CD8-positive, alpha-beta T cell (primary cell): ENCODE measurements at places on chromosomes 6 and 20. TPM values are rescaled to one million over a fixed set of nuclear protein-coding genes. Genes with fewer than 3 reads are reported as not detected.

TNNC2 gene
- total RNA-seq, result 0.67 TPM

DNA sequence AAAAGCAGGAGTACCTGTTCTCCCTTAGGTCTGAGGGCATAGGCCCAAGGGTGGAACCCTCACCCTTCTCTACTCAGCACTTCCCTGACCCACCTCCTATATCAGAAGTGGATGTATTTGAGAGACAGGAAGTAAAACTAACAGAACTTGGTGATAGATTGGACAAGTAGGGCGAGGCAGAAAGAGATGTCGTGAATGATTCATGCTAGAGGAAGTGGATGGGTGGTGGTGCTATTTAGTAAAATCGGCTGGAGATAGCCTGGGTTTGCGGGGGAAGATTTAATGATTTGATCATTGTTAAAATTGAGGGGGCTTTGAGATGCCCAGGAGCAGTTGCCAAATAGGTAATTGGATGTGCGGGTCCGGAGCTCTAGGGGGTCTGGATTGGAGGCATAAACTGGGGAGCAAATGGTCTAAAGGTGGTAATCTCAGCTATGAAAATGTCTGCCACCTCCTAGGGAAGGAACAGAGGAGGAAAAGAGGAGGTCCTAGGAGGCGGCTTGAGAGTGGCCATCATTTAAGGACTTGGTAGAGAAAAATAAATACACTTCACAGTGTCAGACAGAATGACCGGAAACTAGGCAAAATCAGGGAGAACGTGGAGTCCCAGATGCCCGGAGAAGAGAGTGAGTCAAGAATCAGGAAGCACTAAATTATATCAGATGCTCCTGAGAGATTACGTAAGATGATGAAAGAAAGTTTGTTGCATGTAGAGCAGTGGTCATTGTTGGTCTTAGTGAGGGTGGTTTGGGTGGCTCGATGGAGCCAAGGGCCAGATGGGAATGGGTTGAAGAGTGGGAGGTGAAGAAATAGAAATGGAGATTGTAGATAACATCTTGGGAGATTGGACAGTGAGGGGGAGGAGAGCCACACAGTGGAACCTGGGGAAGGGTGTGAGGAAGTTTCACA lies 142.0 kb downstream of the CEP57L1 start:
- no peak for DNase-seq

SNAP25 gene
- not detected for total RNA-seq

METTL24 gene
- 0.33 TPM for total RNA-seq

GRCh38 chr6:41271901-41272395 lies 14.5 kb downstream of the TREM1 start:
- DNase-seq, result no peak

DNA sequence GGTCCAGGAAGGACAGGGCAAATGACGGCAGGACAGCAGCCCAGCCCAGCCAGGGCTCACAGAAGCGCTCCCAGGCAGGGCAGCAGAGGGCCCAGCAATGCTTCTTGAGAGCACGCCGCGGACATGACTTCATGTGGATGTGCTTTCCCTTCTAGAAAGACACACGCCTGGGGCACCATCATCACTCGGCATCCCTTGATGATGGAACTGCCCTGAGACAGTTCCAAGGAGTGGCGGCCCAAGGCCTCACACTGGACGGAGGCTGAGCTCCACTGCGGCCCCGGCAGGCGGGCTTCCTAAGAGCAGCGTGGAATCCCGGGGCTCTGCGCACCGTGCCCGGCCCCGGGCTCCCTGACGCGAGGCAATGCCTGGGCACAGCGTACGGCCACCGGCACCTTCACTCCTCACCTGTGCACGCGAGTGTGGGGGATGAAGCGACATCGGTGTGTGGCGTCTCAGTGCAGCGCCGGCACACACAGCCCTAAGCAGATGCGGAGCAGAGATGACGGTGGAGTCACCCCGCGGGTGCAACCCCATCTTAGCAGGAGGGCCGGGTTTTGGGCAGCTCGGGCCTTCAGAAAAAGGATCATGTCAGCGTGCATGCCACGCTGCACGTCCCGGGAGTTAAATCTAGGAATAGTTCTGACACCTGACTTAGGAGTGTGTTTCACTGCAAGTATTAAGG lies 86.6 kb downstream of the THBS2 start:
- no peak for DNase-seq
